Activated CD4-positive, alpha-beta T cell treated with anti-CD3 and anti-CD28 coated beads for 4 hours (primary cell): ENCODE measurements at places on chromosomes 7 and 10.
A peak's percentile ranks its signal among the peaks of the same experiment; 100 is the strongest.

DNA sequence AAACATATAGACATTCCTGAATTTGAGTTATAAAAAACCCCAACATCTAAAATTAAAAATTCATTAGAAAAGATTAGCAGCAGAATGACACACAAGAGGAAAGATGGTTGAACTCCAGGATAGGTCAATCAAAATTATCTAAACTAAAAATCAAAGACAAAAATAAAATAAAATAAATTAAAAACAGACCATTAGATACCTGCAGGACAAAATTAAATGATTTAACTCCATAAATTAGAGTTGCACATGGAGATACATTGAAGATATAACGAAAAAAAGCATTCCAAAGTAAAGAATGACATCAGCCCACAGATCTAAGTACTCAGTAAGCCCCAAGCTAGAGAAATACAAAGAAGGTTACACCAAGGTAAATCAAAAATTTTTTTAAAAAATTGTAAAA is 226.1 kb upstream of the SORCS1 start:
- no peak for DNase-seq

DNA sequence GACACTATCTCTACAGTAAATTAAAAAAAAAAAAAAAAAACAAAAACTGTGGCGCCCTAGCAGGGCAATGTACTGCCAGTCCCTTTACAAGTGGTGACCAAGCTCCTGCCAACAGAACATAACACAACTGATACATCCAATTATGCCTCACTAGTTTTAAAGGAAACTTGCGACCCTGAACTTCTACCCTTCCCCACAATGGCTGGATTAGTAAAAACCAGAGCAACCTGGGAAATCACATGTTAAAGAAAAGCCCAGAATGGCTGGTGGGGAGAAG is 16.5 kb downstream of the ATE1 start:
- DNase-seq = no peak

GRCh38 chr7:151367284-151367683 is 25.7 kb downstream of the NUB1 start:
- no peak for DNase-seq

- peak; percentile 69 for DNase-seq
Measured at GRCh38 chr10:86585037-86585929, 63.7 kb upstream of the WAPL start.

DNA sequence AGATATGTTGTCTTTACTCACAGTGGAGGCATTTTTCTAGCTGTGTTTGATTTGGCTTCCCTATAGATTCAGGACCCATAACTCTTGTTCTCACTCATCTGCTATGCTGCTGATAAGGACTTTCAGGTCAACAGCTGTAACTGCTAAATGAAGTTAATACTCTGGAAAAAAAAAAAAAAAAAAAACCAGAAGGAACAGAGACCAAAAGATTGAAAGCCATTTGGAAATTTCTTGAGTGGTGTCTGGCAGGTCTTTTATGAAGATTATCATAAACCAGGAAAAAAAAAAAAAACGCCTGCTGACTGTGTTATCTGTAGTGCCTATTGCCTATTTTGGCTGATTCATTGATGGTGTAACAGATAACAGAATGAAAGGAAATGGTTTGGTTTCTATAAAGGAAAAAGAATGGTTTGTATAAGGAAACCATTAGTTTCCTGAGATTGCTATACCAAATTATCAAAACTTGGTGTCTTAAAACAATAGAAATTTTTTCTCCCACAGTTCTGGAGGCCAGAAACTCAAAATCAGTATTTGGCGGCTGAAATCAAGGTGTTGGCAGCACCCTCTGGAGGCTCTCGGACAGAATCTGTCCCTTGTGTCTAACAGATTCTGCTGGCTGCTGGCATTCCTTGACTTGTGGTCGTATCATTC is 60.5 kb upstream of the BET1 start:
- DNase-seq = no peak

- no peak for DNase-seq
Measured at GRCh38 chr10:98411166-98411565, 3.8 kb downstream of the PYROXD2 start.

DNA sequence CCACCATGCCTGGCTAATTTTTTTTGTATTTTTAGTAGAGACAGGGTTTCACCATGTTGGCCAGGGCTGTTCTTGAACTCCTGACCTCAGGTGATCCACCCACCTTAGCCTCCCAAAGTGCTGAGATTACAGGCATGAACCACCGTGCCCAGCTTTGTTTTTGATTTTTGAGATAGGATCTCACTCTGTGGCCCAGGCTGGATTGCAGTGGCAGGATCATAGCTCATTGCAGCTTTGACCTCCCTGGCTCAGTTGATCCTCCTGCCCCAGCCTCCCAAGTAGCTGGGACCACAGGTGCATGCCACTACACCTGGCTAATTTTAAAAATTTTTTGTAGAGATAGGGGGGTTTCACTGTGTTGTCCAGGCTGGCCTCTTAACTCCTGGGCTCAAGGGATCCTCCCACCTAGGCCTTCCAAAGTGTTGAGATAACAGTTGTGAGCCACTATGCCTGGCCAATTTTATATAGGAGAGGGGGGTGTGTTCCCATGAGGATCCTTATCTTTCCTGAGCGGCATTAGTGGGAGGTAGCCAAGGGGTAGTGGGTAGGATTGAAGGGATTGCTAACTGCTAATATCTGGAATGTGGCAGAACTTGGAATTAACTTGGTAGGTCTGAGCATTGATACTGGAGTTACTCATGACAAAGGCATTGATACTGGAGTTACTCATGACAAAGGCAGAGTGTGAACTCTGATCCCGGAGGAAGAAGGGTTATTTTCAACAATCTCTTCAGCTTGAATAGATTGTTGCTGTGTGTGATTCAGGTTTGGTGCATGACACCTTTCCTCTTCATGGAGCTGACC is 1.0 kb upstream of the NOLC1 start:
- no peak for DNase-seq

GRCh38 chr10:102781090-102781920 is 37.6 kb downstream of the WBP1L start:
- no peak for DNase-seq

DNA sequence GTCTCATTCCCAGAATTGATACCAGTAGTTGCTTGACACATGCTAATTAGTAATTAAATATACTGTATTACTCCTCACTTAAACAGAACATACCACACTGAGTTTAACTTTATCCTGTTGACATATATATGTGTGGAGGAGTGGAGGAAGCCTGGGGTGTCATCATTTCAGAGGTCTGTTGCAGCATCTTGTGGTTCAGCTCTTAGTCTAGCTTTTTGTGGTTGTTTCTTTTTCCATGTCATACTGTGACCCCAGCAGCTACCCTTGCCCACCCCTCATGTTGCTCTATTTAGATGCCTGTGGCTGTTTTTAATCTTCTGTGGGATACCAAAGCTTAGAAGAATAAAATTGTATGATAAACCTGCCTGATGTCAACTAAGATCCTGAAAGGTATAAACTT is 875.4 kb downstream of the LRMDA start:
- DNase-seq = no peak

DNA sequence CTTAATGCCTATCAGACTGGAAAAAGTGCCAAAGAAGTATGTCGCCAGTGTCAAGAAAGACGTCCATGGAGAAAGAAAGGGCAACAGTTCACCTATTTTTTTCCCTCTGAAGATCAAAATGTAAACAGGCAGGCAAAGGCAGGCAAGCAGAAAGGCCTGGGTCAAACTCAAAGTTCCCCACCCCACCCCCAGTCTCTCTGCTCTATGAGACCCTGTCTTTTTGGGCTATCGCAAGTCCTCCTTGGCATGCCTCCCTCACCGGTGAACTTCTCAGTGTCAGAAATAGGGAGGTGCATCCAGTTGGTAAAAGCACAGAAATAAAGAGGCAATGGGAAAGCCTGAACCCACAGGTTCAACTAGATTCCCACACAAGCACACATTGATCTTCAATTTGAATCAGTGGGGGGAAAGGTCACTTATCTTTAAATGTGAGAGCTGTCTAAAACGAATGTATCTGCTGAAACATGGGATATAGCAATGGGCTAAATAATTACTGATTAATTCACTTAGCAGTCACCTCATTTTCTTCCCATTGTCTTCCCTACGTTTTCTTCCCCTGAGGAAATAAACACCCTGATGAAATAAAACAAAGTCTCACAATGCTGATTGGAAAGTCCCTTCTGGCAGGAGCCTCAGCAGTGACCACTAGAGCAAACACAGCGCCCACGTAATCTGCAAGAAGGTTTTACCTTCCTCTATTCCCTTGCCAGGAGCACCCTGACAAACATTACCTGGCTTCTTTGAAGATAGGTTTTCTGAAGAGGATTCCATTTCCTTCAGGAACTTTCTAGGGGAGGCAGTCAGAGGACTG is 31.1 kb downstream of the JAZF1 start:
- DNase-seq = no peak

DNA sequence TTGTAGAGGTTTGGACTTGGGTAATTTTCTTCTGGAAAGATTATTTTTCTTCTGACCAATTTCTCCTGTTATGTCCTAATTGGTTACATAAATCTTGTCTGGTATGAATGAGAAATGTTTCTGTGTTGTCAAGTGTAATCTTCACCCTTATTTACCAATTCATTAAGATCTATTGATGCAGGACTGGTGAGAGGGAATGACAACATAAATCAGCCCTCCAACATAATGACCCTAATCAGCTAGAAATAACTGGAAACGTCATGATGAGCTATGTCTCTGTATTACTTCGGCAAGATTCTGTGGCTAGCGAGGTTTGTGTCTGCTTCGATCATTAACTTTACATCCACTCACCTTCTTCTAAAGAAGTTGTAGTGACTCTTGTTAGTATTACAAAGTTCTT is 3.5 kb downstream of the FOXP2 start:
- DNase-seq = no peak
